PC-9 (cell line): ENCODE measurements at places on chromosomes 5 and 9.
A peak's percentile ranks its signal among the peaks of the same experiment; 100 is the strongest.

DNA sequence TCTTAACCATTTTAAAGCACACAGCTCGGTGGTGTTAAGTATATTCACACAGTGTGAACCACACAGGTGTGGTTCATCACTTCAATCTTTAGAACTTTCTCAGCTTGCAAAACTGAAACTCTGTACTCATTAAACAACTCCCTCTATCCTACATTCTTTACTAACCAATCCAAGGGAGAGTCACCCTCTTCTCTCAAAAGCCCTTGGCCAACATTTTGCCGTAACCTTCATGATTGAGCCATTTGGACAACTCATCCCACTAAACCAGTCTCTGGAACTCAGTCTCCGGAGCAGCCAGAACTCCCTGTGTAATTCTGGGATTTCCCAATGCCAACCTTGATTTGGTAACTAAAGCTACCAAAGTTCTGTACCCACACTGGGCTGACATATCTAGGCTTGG lies 84.7 kb downstream of the TTC39B start:
- H3K4me1 ChIP-seq = no peaks in the 10 kb centered on the region
- H3K4me3 ChIP-seq = no peak overlapping the region
- H3K27me3 ChIP-seq = no peaks in the 10 kb centered on the region
- H3K36me3 ChIP-seq = no peaks in the 10 kb centered on the region
- DNase-seq = no peak

GRCh38 chr5:111076091-111076490 lies 4.6 kb downstream of the TSLP start:
- peaks cover 7% of the 10 kb centered on the region; the same call in 1 of the 2 replicates for H3K27me3 ChIP-seq
- DNase-seq = no peak
- H3K27ac ChIP-seq = no peak overlapping the region
- no peaks in the 10 kb centered on the region for H3K36me3 ChIP-seq
- no peak overlapping the region for H3K4me3 ChIP-seq
- H3K4me1 ChIP-seq = peaks cover 6% of the 10 kb centered on the region; the same call in 1 of the 2 replicates

- H3K36me3 ChIP-seq = no peaks in the 10 kb centered on the region
- H3K27me3 ChIP-seq = no peaks in the 10 kb centered on the region
- peaks cover 11% of the 10 kb centered on the region for H3K4me1 ChIP-seq
- H3K4me3 ChIP-seq = no peak overlapping the region
Observed at GRCh38 chr5:177372910-177373309, 11.3 kb upstream of the SLC34A1 start.

DNA sequence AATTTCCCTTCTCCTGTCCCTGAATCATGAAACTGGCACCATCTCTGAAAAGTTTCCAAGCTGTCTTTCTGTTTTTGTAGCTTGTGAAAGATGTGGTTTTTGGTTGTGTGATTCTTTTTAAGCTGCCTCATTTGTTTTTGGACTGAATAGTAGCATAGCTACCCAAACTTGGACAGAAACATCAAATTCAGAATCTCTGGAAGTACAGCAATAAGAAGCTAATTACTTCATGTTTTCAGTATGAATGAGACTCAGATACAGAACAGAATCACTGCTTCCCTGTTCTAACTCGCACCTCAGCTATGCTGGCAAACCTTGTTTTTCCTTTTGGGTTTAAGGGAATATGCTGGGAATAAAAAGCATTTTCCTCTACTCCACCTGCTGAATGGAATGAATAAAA lies 101.0 kb downstream of the FGF1 start:
- H3K27me3 ChIP-seq = no peaks in the 10 kb centered on the region
- H3K4me3 ChIP-seq = no peak overlapping the region
- DNase-seq = no peak
- H3K27ac ChIP-seq = no peak overlapping the region
- H3K36me3 ChIP-seq = no peaks in the 10 kb centered on the region

- H3K36me3 ChIP-seq = no peaks in the 10 kb centered on the region
- DNase-seq = no peak
- no peaks in the 10 kb centered on the region for H3K4me1 ChIP-seq
- no peaks in the 10 kb centered on the region for H3K27me3 ChIP-seq
Observed at GRCh38 chr9:99677281-99677680, 144.4 kb upstream of the NR4A3 start.

DNA sequence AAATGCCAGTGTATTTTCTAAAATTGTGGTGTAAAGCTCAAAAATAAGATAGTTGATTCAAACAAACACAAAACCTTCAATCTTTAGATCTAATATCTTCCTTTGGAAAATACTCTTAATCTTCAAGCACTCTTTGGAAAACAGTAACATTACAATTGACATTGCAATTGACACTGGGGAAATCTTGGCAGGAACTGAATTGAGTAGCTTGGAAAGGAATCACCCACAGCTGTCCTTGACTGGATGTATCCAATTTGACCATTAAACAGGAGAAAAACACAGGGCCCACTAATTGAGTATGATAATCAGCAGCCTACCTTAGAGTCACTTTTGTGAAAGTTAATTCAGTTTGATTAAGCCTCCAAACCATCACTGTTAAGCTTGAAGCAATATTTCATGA lies 776.7 kb downstream of the DTWD2 start:
- no peak for DNase-seq
- no peak overlapping the region for H3K27ac ChIP-seq
- H3K4me3 ChIP-seq = no peak overlapping the region
- no peaks in the 10 kb centered on the region for H3K4me1 ChIP-seq
- no peaks in the 10 kb centered on the region for H3K27me3 ChIP-seq

- no peak overlapping the region for H3K27ac ChIP-seq
- no peak for DNase-seq
- no peaks in the 10 kb centered on the region for H3K4me1 ChIP-seq
- no peaks in the 10 kb centered on the region for H3K36me3 ChIP-seq
- H3K27me3 ChIP-seq = no peaks in the 10 kb centered on the region
Observed at GRCh38 chr5:131212471-131213021, 41.8 kb downstream of the LYRM7 start.

DNA sequence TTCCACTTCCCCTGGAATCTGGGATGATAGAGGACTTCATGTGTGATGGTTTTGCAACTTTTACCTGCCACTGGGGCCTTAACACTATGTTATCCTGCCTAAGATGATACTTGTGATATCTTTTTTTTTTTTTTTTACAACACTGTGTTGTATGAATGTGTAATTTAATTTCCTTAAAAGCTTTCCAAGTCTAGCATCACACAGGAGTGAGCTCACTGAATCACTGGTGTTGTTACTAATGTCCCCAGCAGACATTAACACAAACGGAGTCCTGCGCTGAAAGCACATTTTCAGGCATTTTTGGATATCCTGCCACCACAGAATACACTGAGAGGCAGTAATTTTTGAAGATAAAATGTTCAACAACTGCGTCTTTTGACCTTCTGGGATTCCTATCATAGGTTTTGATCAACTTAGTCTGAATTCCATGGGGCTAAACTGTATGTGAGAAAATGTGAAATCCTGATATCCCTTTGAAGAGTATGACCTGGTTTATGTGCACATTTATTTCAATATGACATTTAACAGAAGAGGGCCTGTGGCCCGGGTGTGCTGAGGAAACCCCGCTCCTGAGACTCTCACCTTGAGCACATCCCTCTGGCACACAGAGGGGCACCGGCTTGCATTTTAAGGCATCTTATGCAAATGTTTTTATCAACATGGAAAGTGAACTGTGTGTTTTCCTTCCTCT lies 118.0 kb downstream of the FSTL4 start:
- H3K27me3 ChIP-seq = no peaks in the 10 kb centered on the region
- no peak for DNase-seq
- H3K27ac ChIP-seq = no peak overlapping the region
- H3K4me3 ChIP-seq = no peak overlapping the region
- peaks cover 5% of the 10 kb centered on the region; the same call in 1 of the 2 replicates for H3K4me1 ChIP-seq

DNA sequence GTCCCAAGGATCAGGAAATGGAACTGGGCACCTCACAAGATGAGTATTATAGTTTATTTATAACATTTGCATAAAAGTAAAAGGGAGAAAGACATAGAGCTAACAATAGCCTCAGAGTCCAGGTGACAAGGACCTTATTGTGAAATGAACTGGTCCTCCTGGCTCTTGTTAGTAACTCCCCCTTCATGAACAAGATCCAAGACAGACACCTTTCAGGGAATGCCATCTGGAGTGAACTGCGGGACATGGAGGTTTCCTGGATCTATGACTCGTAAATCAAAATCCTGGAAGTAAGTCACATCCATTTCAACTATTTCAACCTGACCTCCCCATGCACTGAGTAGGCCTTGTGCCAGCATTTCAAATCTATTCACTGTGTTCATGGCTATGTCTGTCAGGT lies 129.5 kb upstream of the GAS1 start:
- H3K27ac ChIP-seq = no peak overlapping the region
- H3K4me3 ChIP-seq = no peak overlapping the region
- no peaks in the 10 kb centered on the region for H3K36me3 ChIP-seq
- H3K4me1 ChIP-seq = 0 out of 2 replicates have a peak, but pooled peaks cover 9% of the 10 kb centered on the region

- H3K4me3 ChIP-seq = no peak overlapping the region; the same call in 1 of the 2 replicates
- peak overlapping the region; percentile 10 for H3K27ac ChIP-seq
- DNase-seq = peak; percentile 39
- peaks cover 9% of the 10 kb centered on the region; the same call in 1 of the 2 replicates for H3K4me1 ChIP-seq
- H3K27me3 ChIP-seq = no peaks in the 10 kb centered on the region
Observed at GRCh38 chr5:96687812-96688453, 25.8 kb downstream of the CAST start.

DNA sequence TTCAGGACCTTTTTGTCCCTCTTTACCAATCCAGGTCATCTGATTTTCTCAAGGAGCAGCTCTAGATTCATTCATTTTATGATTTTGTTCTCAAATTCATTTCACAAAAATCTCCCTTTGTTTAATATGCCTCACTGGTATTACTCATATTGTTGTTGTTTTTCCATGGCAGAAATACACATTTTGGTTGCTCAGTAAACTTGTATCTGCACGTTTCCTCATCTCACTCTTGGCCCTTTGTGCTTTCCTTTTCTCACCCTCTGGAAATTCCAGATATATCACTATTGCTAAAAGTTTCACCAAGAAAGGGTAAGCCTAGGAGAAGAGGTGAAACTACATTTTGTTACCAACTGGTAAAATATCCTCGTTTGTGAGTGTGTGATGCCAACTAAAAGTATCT lies 14.8 kb downstream of the ASPN start:
- H3K36me3 ChIP-seq = no peaks in the 10 kb centered on the region
- no peak overlapping the region for H3K27ac ChIP-seq
- DNase-seq = no peak

DNA sequence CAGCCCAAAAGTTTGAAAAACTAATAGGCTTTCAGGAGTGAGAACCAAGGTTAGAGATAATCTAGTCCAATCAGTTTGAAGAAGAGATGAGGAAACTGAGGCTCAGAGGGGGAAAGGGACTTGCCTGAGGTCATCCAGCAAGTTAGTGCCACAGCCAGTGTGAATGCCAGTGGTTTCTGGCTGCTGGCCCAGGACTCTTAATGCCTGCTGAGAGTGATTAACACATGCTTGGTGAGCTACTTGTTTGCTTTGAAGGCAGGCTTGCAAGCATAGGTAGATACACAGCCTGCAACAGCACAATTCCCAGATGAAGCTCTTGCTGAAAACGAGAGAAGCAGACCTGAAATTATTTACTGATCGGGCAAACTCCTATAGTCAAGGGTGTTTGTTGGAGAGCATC lies 591.6 kb upstream of the SGCD start:
- no peak overlapping the region for H3K4me3 ChIP-seq
- no peaks in the 10 kb centered on the region for H3K36me3 ChIP-seq
- no peaks in the 10 kb centered on the region for H3K27me3 ChIP-seq
- DNase-seq = no peak
- no peak overlapping the region for H3K27ac ChIP-seq

DNA sequence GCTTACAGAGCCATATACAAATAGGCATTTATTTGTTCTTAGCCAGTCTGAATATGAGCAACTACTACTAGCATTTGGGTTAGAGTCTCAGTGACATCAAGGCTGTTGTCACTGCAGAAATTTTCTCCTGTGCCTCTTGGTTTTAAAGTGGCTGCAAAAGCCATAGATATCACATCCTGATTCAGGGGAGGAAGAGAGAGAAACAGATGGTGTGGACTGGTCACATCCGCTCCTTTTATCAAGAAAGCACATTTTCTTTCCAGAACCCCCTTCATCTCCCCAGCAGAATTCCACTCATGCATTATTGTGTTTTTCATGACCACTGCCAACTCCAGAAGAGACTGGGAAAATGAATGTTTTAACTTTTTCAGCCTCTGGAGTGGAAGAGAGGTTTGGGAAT lies 69.8 kb downstream of the PTTG1 start:
- no peak for DNase-seq
- no peak overlapping the region for H3K27ac ChIP-seq
- H3K36me3 ChIP-seq = no peaks in the 10 kb centered on the region
- no peak overlapping the region for H3K4me3 ChIP-seq

- no peak overlapping the region for H3K27ac ChIP-seq
- no peak for DNase-seq
Observed at GRCh38 chr9:112694706-112695555, 23.0 kb downstream of the INIP start.

GRCh38 chr9:91253488-91253887 lies 108.2 kb downstream of the AUH start:
- no peaks in the 10 kb centered on the region for H3K27me3 ChIP-seq
- no peaks in the 10 kb centered on the region for H3K36me3 ChIP-seq
- no peaks in the 10 kb centered on the region for H3K4me1 ChIP-seq
- no peak overlapping the region for H3K4me3 ChIP-seq
- H3K27ac ChIP-seq = no peak overlapping the region

DNA sequence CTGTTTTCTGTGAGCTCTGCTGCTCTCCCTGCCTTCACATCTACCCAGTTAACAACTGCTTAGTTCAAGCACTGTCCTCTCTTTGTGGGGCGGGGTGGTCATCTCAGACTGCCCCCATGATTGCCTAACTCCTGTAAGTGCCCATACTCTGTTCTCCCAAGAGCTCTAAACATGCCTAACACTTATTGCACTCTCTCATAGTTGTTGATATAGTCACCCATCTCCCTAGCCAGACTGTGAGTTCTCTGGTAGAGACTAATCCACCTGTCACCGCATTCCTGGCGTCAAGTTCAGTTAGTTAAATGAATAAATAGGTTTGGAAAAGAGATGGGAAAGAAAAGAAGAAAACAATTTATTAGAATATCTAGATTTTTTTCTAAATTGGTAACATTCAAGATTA lies 18.3 kb upstream of the MUSK start:
- no peaks in the 10 kb centered on the region for H3K27me3 ChIP-seq
- H3K4me3 ChIP-seq = no peak overlapping the region

DNA sequence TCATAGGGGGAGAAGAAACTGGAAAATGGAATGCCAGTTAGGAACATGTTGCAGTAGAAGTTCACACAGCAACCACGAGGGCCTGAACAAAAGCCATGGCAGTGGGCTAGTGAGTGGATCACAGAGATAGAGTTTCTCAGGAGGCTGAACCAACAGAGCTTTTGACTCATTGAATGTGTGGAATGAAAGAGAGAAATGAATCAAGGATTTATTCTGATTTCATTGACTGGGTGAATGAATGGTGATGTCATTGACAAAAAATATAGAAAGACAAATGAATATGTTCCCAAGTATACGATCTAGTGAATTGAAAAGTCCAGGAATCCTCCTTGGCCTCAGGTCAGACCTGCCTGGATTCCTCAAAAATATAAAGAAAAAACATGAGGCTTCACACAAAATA lies 99.2 kb downstream of the ZNF462 start:
- no peak for DNase-seq
- H3K27me3 ChIP-seq = no peaks in the 10 kb centered on the region
